ENCODE measurements at places on chromosomes 2 and 18.
A peak's percentile ranks its signal among the peaks of the same experiment; 100 is the strongest.

DNA sequence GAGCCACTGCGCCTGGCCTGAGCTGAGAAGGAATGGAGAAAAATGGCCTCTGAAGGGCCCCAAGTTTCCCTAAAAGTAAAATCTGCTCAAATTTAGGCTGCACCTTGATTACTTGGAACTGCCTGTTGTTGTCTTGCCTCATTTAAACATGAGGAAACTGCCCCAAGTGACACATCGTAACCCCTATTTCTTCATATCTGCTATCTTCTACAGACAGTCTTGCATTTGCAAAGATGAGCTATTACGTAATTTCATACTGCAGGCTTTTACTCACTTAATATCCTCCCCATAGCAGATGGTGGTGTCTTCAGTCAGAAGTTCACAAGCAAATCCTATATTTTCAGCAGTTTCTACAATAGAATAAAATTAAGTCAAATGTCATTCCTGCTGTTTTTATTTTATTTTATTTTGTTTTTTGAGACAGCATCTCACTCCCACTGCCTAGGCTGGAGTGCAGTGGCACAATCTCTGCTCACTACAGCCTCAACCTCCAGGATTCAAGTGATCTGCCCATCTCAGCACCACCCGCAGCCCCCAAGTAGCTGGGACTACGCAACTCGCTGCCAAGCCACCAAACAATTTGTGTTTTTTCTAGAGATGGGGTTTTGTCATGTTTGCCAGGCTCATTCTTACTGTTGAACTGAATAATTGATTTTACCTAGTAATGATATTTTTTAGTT lies 45.3 kb upstream of the NARS1 start:
- no peak for DNase-seq

DNA sequence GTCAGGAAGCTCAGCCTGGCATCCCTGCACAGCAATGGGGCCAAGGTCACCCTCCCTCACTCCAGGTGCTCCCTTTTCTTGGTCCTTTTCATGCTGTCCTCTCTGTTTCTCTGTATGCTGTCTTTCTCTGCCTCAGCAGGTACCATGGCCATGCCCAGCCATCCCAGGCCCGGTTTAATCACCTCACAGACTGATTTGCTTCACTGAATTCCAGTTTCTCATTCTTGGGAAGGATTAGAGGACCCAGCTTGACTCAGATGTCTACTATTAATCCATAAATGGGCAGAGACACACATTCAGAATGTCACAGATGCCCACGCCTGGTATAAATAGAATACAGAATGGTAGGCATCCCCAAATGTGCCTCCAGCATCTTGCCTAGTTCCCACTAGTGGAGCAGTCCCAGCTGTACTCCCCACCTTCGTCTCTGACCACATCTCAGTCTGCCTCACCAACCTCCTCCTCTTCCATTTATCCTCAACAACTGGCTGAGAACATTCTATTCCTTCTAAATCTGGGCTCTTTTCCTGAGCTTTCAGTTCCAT lies 14.2 kb upstream of the L3MBTL4 start:
- no peak for DNase-seq

DNA sequence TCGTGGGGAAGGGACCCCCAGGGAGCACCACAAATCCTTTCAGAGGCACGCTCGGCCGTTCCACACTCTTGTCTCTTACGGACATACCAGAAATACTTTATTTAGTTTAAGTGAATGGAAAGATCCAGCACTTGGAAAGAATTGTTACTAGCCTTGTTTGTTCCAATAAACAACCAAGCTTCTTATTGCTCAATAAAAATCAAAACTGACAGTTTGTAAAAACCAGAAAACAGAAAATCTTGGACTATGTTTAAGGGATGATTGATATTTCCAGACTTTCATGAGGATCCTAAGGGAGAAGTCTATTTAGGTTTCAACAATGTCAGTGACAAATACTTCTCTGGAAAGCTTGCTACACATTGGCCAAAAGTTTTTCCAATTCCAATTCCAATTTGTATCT lies 31.6 kb upstream of the CCBE1 start:
- peak; percentile 78 for DNase-seq

DNA sequence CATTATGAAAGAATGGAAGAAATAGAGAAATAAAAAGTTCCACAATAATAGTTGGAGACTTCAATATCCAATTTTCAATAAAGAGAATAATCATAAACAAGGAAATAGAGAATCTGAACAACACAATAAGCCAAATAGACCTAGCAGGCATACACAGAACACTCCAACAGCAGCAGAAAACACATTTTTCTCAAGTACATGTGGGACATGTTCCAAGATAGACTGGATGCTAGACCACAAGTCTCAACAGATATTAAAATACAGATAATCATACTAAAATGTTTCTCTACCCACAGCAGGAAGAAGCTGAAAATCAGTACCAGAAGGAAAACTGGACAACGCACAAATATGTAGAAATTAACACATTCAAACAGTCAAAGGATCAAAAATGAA lies 113.9 kb downstream of the USP34 start:
- peak; percentile 54 for DNase-seq

DNA sequence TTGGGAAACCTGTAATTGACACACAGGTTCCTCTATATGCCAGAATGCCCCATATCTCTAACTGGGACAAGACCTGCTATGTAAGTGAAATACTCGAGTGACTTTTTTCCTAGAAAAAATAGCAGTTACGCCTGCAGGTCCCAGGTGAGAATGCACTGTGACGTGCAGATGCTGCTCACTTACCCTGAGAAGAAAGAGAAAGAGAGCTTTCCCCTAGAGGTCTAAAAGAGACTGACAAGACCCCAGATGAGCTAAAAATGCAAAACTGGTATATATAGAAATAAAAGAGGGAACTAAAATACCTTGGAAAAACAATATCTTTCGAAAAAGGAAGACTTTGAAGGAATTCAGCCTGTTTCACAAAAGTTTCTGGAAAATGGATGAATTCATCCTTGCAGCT lies 383.0 kb upstream of the DCC start:
- no peak for DNase-seq

DNA sequence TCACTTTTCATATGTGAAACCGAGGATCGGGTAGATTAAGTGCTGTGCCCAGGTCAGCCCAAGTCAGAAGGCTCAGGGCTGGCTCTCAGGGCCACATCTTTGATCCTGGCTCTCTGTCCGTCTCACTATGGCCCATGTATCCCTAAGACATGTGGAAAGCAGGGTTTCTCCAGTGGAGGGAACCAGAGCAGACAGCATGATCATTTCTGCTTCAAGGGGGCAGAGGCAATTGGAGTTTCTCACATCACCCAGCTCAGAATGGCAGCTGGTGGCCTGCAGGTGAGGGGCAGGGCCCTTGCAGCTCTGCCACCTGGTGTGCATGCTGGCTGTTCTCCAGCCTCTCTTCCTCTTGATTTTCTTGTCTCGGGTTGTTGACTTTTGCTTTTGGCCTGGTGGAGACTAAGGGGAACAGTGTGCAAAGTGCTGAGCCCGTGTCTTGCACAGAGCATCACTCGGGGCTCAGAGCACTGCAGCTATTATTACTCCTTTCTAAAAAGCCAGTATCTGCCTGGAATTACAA lies 27.0 kb downstream of the LDLRAD4 start:
- no peak for DNase-seq

DNA sequence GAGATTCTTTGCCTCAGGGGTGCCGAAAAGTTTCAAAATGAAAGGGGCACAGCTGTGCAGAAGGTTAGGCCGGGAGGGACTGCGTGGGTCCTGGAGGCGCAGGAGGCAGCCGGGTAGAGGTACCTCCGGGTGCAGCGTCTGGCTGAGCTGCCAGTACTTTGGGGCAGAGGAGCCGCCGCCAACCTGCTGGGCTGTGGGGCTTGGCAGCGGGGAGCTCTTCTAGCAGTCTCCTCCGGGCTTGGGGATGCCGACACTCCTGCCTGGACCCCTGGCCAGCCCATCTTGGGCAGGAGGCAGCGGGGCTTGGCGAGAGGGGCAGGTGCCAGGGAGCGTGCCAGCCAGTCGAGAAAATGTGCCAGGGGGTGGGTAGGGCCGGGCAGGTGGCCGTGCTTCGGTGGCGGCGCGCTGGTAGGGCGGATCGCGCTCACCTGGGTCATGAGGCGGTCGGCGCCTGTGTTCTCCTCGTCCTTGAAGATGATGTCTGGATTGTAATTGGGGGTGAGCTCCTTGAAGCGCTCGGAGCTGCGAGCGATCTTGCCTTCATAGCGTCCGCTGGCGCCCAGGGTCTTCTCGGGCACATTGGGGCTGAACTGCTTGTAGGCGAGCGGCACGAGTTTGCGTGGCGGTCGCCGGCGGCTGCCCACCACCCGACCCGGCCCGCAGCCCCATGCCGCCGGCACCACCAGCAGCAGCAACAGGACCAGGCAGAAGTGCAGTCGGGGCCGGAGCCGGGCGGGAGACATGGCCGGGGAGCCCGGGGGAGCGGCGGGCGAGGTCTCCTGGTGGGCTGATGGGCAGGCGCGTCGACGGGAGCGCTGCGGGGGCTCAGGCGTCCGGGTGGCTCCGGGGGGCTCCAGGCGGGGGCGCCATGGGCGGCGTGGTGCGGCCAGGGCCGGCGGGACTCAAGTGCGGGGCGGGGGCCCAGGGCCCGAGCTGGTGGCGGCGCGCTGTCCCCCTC lies 717 bp downstream of the IHH start:
- DNase-seq, result no peak

- no peak for DNase-seq
Observed at GRCh38 chr2:234843411-234843810, 108.4 kb upstream of the SH3BP4 start.

GRCh38 chr2:84940088-84940470 lies 30.9 kb upstream of the KCMF1 start:
- DNase-seq, result no peak

GRCh38 chr2:95062242-95063085 lies 37.0 kb downstream of the MAL start:
- no peak for DNase-seq

DNA sequence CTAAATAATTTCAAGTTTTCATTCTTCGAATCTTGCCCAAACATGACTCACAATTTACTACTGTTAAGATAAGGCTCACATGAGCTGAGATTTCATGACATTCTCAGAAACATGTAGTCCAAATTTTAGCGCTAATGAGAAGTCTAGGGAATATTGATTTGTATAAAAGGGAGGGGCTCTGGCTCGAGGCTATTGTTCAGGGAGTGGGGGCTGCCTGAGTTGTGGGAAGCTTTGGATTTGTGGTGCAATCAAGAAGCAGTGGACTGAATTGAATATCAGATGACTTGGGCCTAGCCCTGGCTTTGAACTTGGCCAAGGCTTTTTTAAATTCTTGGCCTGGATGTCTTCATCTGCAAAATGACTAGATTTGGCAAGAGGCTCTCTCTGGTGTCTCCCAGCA lies 674.9 kb upstream of the FANCL start:
- DNase-seq, result peak; percentile 91

GRCh38 chr2:88258208-88258607 lies 88.1 kb downstream of the THNSL2 start:
- DNase-seq, result no peak

DNA sequence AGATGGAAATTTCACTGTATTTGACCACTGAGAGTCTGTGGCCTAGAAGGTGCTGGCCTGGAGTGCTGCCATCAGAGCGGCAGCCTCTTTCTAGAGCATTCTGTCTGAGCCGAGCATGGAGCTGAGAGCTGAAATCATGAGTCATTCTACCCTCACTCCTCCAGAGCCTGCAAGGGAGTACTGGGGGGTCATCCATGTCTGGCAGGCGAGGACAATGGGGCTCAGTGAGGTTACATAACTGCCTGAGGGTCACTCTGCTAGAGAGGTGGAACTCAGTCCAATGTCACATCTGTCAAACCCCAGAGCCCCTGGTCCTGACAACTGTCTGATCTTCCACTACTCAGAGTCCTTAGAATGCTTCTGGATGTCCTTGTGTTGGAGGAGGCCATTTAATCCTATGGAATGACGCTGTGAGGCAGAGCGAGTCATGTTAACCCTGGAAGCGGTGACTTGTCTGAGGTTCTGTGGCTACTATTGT lies 65.3 kb downstream of the HAUS1 start:
- DNase-seq, result no peak

DNA sequence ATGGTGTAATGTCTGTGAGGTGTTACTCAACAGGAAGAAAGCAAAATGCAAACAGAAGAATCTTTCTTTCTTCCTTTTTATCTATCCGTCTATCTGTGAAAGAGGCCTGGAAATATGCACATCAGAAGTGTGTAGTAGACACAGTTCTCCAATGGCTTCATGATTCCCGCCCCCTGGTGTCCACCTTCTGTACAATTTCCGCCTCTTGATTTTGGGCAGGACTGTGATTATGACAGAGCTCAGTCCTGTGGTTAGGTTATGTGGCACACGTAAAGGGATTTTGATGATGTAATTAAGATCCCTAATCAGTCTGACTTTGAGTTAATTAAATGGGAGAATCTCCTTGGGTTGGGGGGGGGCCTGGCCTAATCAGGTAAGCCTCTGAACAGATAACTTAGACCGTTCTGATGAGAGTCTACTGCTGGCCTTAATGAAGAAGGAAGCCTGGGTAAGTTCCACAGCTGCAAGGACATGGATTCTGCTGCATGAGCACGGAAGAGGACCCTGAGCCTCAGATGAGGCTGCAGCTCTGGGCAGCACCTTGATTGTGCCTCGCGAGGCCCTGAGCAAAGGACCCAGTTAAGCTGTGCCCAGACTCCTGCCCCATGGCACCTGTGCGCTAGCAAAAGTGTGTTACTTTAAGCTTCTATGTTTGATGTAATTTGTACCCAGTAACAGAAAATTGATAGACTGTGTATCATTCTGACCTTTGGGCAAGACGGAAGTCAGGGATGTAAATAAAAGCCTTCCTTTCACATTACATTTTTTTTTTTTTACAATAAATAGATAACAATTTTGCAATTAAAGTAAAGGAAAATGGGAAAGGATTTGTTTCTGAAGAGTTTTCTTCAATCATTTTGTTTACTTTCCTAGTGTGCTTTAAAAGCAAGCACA lies 11.3 kb upstream of the KCNF1 start:
- no peak for DNase-seq

GRCh38 chr2:216188956-216189355 lies 79.8 kb downstream of the XRCC5 start:
- no peak for DNase-seq

DNA sequence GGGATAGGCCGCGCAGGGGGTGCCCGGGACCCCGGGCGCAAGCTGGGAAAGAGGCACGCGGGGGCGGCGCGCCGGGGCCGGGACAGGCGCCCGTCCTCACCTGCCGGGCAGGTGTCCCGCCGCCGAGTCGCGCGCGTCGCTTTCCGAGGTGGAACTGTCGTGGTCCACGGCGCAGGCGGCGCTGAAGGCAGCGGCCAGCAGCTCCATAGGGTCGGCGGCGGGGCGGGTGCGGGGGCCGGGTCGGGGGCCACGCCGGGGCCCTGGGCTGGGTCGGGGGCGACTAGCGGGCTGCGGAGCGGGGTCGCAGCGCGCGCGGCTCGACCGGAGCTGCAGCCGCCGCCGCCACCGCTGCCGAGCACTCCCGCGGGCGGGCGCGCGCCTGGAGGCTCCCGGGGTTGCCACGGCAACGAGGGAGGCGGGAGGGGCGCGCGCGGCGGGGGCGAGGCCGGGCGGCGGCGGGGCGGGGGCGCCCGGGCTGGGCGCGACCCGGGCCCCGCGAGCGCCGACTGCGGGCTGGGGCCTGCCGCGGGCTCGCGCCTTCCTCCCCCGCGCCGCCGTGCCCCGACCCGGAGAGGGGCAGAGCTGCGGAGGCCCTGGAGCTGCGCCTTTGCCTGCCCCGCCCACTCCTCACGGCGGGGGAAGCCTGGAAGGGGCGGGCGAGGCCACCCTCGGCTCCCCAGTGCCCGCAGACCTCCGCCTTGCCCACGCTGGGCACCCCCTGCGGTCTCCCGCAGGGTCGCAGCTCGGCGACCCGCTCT lies 57.9 kb downstream of the SNORC start:
- DNase-seq, result peak; percentile 28

- no peak for DNase-seq
Observed at GRCh38 chr2:241123816-241124536, 21.9 kb upstream of the MTERF4 start.

GRCh38 chr2:237091779-237092436 lies 6.2 kb downstream of the COPS8 start:
- no peak for DNase-seq

- DNase-seq, result no peak
Observed at GRCh38 chr2:98736464-98736889, 5.5 kb upstream of the MGAT4A start.

All from muscle of leg (tissue), 16 donors.